ENCODE measurements at places on chromosomes 3 and 15.
A peak's percentile ranks its signal among the peaks of the same experiment; 100 is the strongest.

- DNase-seq, result peak; percentile 16
Observed at GRCh38 chr15:40248006-40248783, 9.3 kb downstream of the PAK6 start.

GRCh38 chr15:88907111-88907510, 6.1 kb downstream of the MFGE8 start:
- no peak for DNase-seq

DNA sequence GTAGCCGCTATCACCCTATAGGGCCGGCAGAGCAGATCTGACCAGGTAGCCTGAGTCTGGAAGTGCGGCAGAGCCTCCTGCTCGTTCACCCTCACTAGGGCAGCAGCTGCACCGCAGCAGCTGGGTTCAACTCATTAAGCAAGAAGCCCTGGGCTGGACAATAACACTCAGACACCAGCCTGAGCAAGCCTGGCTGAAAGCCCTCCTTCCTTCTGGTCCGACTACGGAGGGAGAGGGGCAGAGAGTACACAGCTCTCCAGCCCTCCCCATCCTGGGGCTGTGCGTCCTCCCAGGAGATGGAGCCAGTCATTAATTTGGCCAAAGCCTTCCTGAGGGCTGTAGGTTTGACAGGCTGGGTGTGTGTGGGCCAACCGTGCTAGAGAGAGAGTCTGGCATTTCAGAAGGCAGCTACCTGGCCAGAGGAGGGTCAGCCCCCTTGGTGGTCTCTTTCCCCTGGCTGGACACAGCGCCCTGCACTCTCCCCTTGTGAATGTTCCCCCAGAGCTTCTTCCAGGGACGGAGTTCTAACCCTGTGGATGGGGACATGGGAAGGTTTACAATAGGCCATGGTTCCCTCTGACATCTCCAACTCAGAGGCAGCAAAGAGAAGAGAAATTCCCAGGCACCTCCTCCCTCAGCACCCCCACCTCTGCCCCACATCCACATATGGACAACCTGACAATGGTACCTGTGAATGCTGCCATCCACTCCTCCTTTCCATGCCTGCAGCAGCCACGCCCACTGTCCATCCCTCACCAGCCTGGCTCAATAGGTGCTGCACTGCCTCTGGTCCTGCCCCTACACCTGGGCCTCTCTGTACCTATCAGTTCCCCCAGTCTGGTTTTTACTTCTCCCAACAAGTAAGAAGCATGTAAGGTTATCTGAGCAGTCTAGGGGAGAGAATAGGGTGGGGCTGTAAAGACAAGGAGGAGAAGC, 6.5 kb downstream of the CHRNB4 start:
- DNase-seq, result no peak

- DNase-seq, result no peak
Observed at GRCh38 chr15:24017470-24017869, 330.4 kb upstream of the NDN start.

- DNase-seq, result no peak
Observed at GRCh38 chr3:185528532-185528931, 23.9 kb downstream of the LIPH start.

GRCh38 chr15:41932511-41933289, 38.8 kb upstream of the SPTBN5 start:
- DNase-seq, result no peak

DNA sequence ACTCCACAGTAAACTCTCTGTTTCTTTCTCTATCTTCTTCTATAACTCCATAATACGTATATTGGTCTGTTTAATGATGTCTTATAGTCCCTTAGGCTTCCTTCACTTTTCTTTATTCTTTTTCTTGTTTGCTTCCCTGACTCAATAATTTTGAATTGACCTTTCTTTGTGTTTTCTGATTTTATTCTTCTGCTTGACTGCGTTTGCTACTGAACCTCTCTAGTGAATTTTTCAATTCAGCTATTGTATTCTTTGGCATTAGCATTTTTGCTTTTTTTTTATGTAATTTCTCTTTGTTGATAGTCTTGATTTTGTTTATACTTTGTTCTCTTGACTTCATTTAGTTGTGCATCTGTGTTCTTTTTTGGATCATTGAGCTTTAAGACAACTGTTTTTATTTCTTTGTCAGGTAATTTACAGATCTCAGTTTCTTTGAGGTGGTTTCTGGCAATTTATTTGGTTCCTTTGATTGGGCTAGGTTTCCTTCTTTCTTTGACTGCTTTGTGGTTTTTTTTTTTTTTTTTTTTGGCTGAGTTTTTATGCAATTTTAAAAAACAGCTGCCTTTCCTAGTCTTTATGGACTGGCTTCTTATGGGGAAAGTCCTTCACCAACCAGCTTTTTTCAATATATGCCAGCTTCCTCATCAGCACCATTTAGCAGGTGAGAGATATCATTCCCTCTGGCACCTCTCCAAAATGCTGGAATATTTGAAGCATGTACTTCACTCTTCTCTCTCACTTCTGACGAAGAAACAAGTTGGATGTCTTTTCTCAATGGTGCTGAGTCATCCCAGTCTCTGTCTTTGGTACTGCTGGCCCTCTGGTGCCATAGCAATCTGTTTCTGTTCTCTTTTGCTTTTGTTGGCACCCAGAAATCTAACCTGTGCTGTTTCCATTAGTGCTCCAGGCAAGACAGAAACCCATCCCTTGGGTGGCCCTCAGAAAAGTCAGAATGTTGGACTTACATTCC, 17.6 kb downstream of the RSRC1 start:
- DNase-seq, result no peak

GRCh38 chr3:193762657-193763056, 169.6 kb downstream of the OPA1 start:
- DNase-seq, result no peak

DNA sequence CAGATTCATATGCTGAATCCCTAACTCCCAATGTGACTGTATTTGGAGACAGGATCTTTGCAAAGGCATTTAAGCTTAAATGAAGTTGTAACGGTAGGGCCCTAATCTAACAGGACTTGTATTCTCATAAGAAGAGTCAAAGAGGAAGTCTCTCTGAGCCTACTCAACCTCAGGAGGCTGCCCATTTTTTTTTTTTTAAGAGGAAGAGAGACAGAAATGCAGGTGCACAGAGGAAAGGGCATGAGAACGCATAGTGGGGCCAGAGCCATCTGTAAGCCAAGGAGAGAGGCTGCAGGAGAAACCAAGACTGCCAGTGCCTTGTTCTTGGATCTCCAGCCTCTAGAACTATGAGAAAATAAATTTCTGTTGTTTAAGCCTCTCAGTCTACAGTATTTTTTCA, 28.4 kb downstream of the ZNF860 start:
- DNase-seq, result no peak

GRCh38 chr3:46699676-46700523, 1.3 kb upstream of the TMIE start:
- peak; percentile 71 for DNase-seq

DNA sequence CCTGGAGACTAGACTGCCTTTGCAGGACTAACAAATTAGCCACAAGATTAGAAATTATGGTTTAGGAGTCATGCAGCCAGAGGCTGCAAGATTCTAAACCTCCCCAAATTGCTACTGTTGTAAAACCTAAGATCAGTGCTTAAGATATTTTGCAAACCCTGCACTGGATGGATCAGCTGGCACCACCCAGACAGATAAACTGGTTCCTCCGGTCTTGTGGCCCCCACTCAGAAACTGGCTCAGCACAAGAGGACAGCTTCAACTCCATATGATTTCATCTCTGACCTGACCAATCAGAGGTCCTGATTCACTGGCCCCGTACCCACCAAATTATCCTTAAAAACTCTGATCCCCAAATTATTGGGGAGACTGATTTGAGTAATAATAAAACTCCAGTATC, 19.5 kb upstream of the PXYLP1 start:
- no peak for DNase-seq

DNA sequence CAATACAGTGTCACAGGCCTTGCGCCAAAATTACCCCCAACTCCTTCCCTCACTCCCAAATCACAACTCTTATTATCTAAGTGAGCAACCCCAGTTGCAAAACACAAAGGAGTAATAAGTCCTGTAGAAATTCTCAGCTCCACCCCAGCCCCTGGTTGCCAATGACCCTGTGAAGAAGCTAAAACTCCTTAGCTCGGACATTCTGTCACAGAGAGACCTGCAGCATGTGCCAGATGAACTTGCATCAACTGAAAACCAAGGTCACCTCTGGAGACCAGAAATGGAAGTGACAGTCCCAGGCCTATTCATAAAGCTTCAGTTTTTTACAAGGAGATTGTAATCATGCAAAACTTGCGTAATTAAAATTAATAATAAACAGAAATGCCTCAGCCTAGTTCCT, 55.2 kb downstream of the RBPMS2 start:
- DNase-seq, result no peak

DNA sequence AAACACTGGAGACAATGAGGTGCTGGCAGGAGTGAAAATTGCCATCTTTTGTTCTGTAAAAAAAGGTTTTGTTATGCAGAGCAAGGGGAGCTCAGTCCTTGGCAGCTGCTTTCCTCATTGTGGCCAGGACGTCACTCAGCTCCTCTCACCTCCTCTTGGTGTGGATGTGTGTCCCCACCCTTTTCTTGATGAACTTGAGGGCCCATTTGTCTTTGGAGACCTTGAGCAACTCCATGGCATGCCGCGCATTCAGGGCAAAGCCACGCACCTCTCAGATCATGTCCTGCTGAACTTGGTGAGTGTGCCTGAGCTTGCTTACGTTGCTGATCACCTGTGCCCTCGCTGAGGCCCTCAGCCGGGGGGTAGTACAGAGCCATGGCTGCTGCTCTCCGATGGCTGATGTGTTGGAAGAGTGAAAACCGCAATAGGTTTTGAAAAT, 24.5 kb upstream of the BDH1 start:
- DNase-seq, result no peak

DNA sequence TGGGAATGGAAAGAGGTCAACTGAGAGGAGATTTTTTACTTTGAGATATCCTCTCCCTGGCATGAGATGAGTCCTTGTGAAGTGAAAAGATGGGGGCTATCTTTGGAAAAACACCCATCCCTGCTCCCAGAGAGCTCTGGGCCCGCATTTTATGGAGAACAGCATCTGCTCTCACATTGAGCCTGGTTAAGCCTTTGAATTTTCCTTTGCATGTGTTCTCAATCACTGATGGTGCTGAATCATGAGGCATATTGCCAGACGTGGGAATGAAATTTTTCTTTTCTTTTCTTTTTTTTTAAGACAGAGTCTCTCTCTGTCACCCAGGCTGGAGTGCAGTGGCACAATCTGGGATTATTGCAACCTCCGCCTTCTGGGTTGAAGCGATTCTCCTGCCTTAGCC, 24.4 kb downstream of the TMEM45A start:
- no peak for DNase-seq

- DNase-seq, result no peak
Observed at GRCh38 chr3:23830869-23831484, 25.2 kb downstream of the UBE2E1 start.

GRCh38 chr15:83365370-83365938, 81.0 kb upstream of the BNC1 start:
- DNase-seq, result peak; percentile 31

DNA sequence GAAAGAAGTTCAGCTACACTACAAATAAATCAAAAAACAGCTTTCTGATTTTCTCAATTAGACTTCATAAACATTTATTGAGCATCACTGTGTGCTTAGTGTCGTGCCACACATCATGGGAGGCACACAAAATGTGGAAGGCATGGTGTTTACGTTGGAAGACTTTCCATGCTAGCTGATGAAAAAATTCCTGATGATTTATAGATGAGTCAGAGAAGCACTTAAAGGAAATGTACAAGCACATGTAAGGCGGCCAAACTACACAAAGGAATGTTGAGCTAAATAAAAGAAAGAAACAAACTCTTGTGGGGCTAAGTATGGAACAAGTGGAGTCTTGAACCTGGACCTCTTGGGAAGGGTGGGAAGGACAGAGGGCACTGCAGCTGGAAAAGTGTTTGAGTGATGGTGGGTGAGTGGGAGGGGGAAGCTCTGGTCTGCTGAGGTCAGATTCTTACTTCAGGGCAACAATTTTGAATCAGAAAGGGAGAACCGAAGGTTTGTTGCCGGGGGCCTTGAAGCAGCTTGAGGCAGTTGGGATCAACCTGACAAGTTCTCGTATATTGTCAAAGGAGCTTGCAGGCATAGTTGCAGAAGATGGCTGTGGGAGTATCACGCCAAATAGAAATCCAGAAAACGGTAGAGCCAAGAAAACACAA, 66.9 kb downstream of the FOXB1 start:
- DNase-seq, result no peak

GRCh38 chr3:23940775-23941174, 4.3 kb upstream of the NR1D2 start:
- DNase-seq, result no peak

GRCh38 chr3:108820586-108820985, 2.0 kb upstream of the TRAT1 start:
- DNase-seq, result no peak

GRCh38 chr15:91253605-91254004, 153.5 kb downstream of the SV2B start:
- DNase-seq, result no peak

GRCh38 chr15:101233651-101234280, 18.1 kb downstream of the CHSY1 start:
- DNase-seq, result no peak

GRCh38 chr3:7393944-7394605, 533.2 kb downstream of the GRM7 start:
- DNase-seq, result no peak

DNA sequence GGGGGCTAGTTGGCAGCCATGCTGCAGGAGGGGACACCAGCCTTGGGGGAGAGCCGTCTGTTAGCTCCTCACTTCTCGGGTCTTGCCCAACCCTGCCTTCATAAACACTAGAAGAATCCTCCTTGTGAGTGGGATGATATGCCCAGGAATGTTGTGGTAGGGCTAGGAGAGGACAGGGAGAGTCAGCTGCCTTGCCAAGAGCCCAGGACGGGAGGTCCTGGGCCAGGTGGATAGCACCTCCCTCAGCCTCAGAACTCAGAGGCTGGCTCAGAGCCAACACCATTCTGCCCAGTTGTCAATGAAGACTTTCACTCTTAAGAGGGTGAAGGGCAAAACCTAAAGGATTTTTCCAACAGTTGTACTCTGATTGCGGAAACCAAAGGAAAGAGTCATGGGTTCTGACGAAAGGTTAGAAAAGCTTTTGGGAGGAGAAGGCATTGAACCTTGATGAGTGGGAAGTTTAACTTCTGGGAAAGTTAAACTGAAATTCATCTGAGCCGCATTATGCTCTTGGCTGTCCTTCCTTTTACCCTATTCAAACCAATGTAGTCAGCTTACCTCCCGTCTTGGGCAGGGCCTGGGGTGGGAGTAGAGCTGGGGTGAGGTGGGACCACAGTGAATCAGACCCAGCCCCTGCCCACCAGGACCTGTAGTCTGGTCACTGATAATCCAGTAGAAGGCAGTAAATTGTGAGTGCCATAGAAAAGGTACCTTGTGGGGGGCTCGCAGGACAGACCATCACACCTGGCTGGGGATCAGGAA, 81.9 kb downstream of the FAM43A start:
- DNase-seq, result no peak
